ENCODE measurements at places on chromosomes 1 and 21.
A peak's percentile ranks its signal among the peaks of the same experiment; 100 is the strongest.

GRCh38 chr21:41901099-41901498, 22.0 kb upstream of the PRDM15 start:
- no peak for DNase-seq

GRCh38 chr21:38790059-38790458, 15.7 kb upstream of the ETS2 start:
- no peak for DNase-seq

- DNase-seq, result no peak
These were observed 9.4 kb downstream of the PRDM16 start for GRCh38 chr1:3078430-3078861.

- peak; percentile 82 for DNase-seq
These were observed 183.5 kb downstream of the HMCN1 start for GRCh38 chr1:185917646-185918045.

DNA sequence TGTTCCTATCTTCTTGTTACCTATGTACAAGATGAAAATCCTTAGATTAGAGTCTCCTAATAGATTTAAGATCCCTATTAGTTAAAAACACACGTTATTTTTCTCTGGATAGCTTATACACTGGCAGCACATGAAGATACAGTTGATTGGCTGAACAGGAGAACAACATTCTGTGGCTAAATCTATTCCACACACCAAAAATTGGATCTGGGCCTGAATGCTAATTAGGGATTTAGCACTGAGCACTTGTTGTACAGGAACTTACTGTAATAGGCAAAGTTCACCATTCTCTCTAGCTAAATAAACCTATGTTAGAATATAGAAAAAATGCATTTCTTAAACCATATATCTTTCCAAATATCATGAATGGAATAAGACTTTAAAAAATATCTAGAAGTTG, 117.1 kb upstream of the PTGFR start:
- no peak for DNase-seq

DNA sequence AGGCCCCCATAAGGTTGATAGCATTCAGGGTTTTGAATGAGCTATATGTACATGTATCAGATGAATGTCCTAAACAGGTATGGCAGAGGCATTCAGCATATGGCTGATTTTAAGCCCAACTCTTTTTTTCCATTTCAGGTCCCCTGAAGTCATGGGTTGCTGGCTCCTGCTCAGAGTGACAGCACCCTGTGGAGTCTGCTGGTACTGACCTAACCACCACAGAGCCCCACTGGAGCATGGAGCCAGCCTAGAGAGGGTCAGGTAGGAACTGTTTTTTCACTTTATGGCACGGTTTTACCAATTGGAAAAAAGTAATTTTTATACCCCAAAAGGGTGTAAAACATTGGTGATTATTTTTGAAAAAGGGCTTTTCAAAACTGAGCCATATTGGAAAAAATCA, 82.5 kb upstream of the MPC2 start:
- no peak for DNase-seq
